ENCODE measurements at places on chromosomes 5 and 9.

DNA sequence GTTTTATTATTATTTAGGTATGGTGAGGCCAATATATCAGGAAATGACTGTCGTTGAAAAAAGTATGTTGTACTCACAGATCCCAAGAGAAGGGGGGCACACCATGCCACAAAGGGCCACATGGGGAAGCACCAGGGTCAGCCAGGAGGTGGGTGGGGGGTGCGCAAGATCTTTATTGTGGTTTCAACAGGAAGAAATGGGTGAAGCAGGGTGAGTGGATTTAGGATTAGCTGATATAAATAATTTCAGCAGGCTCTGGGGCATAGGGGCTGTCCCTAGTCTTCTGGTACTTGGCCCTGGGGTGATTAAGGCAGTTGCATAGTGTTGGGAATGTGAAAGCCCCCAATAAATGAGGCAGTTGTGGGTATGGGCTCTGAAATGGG, 8.6 kb downstream of the PDCD1LG2 start:
- no peak for DNase-seq

DNA sequence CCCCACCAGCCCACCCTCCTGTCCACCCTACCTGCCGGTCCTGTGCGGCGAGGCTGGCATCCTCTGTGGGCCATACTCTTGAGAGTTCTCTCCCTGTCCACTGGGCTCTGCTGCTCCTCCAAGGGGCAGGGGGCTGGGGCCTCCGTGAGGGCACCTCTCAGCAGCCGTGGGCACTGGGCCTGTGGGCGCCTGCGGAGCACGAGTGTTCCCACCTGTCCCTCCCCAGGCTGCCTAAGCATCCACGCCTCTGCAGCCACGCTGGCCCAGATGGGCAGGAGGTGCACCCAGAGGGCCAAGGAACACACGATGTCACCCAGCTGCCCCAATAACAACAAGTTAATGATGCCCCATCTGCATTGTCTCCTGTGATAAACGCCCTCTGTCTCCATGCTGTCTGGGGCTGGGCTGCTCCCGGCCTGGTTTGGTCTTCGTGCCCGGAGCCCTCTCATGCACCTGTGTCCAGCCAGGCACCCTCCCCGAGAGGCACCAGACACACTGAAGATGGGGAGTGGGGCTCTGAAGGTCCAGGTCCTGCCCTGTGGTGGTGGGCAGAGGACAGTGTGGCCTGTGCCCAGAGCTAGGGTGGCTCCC, 114.5 kb downstream of the RXRA start:
- no peak for DNase-seq

DNA sequence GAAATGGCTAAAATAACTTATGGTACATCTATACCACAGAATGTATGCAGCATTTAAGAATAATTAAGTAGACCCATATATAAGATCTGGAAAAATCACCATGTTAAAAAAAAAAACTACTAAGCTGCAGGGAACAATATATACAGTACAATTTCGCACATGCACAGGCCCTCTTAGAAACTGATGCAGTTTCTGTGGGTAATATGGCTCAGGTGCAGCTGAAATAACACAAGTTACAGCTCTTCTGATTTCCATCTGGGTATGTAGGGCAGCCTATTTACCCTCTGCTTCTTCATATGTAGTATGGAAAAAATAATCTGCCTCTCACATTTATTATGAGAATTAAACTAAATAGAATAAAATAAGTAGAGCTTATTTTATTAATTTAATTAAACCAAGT, 82.9 kb downstream of the YIPF5 start:
- no peak for DNase-seq

- no peak for DNase-seq
These were observed 73.2 kb downstream of the ACER2 start for GRCh38 chr9:19481971-19482404.

DNA sequence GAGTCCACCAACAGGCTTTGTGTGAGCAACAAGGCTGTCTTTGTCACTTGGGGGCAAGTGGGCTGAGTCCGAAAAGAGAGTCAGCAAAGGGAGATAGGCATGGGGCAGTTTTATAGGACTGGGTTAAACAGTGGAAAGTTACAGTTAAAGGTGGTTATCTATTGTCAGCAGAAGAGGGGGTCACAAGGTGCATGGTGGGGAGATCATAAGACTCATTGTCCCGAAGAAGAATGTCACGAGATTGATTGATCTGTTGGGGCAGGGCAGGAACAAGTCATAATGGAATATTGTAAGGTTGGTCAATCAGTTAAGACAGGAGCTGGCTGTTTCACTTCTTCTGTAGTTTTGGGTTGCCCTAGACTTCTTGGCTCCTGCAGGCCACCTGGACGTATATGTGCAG, 7.6 kb upstream of the HMGCS1 start:
- DNase-seq: no peak

- no peak for DNase-seq
These were observed 4.7 kb upstream of the TBC1D9B start for GRCh38 chr5:179912386-179912785.

DNA sequence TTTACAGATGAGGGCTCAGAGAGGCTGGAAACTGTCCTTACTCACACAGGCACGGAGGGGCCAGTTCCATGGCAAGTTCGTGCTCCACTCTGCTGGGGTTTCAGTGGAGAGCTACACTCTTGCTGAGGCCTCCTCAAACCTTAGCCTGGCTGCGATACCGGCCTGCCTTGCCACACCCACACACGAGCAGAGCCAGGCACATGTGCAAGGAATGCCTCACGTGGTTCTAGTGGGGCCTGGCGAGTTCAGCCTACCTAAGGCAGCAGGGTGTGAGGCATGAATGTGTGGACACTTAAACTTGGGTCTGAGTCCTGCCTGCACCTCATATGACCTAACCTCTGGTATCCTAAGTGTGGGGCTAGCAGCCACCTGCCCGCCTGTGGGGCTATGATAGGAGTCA, 21.5 kb upstream of the PRDM12 start:
- DNase-seq: no peak

- DNase-seq: no peak
These were observed 194.7 kb upstream of the KLF4 start for GRCh38 chr9:107684224-107684623.

GRCh38 chr5:73256862-73257261, 83.9 kb downstream of the TMEM174 start:
- DNase-seq: no peak

DNA sequence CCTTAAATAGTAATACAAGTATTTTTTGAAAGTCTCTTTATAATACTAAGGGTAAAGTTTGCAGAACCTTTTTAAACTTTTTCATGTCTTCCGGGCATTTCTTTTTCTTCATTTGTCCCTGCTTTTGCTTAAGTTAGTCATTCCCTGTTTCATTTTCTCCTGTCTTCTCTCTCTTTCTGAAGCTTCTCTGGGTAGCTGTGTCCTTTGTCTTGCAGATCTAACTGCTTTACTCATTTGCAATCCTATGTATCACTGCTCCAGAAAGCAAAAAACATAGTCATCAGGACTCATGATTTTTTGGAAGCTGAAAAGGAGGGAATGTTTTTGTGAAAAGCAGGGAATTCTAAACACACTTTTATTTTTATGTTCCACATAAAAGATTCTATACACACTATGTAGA, 301.7 kb downstream of the MRPS30 start:
- DNase-seq: no peak

DNA sequence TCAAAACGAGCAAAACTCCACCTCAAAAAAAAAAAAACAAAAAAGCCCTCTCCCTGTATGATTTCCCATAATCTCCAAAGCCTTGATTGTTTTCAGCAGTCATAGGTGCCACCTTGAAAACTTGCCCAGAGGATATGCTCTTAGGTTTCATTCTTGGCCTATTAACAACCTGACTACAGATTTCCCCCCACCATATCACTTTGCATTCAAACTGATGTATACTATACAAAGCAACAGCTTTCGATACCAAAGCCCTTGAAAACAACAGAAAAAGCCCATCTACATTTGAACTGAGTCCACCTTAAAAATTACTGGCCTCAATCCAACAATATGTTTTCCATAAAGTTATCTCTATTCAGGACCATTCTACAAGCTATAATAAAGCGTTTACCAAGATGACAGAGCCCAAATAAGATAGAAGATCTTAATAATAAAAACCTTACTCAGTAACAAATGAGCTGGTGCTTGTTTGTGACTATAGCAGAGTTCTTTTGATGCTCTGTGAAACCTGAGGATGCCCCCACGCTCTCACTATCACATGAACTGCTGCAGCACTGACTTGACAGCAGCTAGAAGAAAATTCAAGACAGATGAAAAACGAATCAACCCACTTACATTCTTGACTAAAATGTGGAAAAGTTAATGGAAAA, 44.4 kb downstream of the FNBP1 start:
- DNase-seq: no peak

GRCh38 chr5:79990205-79990597, 861 bp downstream of the MTX3 start:
- DNase-seq: no peak

GRCh38 chr5:76746677-76747076, 30.8 kb downstream of the F2R start:
- no peak for DNase-seq

- no peak for DNase-seq
These were observed at the start of gene PCDHGA10 for GRCh38 chr5:141412854-141413539. Gene PCDHGA10 (plus strand): TSS chr5:141412987. CDS start chr5:141413176, 189 bp downstream.

DNA sequence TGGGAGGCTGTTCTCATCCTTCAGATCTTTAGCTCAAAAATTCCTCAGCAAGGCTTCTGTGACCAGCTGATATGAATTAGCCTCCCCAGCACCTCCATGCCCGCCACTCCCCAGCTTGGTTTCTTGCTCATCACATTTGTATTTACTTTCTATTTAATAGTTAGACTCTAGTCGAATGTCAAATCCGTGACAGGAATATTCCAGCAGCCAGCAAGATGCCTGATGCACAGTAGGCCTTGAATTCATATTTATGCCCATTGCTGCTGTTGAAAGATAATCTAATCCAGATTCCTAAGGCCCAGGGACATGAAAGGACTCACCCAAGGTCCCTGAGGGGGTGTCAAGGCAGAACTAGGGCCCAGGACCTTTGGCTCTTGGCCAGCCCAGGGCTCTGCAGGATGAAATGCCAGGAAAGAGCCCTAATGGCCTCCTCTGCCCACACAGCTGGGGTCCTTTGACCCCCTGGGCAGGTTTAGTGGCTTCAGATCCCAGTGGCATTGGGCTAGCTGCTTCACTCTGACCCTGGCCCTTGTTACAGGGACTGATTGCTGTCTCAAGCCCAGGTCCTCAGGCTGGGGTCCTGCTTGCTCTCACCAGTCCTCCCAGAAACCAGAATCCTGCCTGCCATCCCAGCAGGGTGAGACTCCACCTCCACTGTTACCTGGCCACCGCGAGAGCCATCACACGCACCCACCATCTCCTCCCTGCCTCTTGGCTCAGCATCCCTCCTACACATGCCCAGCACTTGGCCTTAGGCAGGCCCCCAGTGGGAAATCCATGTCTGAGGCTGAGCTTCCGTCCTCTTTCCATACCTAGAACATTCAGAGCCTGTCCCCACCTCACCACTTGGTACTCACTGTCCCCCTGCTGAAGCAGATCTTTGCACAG, 7.3 kb downstream of the CSF1R start:
- no peak for DNase-seq

DNA sequence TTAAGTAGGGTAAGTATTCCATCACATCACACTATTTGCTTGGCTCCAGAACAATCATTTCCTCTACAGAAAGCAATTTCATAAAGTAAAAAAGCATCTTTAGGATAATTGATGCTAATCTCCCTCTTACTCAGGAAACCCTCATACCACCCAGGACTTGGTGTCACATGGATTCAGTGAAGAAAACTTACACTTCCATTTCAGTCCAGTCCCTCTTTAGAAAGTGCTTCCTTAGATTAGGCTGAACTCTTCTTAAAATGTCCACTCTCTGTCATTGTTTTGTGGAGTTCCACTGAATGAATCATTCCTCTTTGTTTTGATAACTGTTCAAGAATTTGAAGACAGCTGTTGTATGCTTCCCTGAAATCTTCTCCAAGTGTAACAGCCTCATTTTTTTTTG, 144.0 kb upstream of the ZNF462 start:
- DNase-seq: no peak

DNA sequence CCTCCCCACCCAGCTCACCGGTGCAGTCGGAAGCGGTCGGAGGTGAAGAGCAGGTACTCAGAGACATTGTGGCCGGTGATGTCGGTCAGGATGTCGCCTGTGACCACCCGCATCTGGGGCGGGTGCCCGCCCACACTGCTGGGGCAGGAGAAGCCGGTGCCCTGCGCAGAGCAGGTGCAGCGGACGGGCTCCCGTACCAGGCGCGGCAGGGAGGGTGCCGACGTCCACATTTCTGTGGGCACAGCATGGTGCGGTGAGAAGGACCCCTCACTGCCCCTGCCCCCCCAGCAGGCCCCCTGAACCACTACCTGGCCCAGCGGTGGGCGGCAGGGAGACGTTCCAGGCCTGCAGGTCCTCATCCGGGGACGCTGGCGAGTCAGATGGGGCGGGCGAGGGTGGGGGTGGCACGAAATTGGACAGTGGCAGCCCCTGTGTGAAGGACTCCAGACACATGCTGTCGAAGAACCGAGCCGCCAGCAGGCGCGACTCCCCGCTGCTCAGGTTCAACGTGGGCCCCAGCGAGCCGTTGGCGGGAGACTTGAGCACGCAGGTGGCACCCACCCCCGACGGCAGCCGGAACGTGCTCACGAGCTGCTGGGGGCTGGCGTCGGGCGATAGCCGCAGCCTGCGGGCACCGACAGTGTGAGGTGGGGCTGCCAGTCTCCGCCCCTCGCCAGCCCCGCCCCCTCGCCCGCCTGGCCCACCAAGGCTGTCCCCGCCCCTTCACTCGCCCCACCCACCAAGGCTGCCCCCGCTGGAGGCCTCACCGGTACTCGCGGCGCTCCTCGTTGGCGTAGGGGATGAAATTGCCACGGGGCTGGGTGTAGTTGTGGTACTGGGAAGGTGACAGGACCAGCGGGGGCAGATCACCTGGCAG, 15.1 kb downstream of the ABCA2 start:
- no peak for DNase-seq

DNA sequence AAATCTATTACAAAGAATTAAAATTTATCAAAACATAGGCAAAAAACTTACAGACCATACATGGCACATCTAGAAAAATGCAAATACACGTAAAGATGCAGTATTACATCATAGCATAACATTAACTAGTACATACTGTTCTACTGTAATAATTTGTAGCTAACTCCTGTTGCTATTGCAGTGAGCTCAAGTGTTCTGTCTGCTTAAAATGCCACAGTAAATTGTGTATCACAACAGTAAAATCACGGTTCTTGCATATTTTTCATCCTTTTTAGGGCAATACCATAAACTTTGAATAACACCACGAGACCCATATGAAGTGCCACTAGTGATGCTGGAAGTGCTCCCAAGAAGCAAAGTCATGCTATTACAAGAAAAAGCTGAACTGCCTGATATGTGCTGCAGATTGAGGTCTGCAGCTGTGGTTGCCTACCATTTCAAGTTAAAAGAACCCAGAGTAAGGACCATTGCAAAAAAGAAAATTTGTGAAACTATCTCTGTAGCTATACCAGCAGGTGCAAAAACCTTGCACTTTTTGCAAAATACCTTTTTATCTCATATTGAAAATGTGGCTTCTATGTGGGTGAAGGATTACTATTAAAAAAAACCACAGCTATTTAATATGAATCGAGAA, 14.2 kb downstream of the HOMER1 start:
- DNase-seq: no peak

GRCh38 chr9:114852050-114852594, 46.3 kb upstream of the TNFSF15 start:
- no peak for DNase-seq
